Stimulated activated naive CD8-positive, alpha-beta T cell treated with anti-CD3 and anti-CD28 coated beads, Interleukin-15, amount 100 ng/mL, for 72 hours (primary cell): ENCODE measurements at places on chromosomes 5 and 9.

GRCh38 chr5:130966990-130967525 is 198.0 kb downstream of the HINT1 start:
- DNase-seq: no peak

- no peak for DNase-seq
Measured at GRCh38 chr9:122657527-122657926, at the start of gene OR1B1. TSS of gene OR1B1 (minus strand) at chr9:122657627.

DNA sequence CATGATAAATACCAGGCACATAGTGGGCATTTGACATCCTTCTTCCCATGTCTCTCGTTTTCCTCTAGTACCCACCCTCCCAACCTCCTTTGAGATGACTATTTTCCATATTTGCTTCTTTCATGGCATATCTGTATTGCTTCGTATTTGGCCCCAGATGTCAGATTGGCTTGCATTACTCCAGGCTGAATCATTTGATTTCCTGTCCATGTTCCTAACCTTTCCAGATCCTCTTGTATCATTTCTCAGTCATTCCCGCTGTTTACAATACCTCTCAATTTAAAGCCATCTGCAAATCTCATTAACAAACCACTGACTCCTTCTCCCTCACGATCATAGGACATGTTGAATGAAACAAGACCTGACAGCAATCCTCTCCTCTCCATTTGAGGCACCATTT is 19.9 kb downstream of the MTX3 start:
- no peak for DNase-seq

DNA sequence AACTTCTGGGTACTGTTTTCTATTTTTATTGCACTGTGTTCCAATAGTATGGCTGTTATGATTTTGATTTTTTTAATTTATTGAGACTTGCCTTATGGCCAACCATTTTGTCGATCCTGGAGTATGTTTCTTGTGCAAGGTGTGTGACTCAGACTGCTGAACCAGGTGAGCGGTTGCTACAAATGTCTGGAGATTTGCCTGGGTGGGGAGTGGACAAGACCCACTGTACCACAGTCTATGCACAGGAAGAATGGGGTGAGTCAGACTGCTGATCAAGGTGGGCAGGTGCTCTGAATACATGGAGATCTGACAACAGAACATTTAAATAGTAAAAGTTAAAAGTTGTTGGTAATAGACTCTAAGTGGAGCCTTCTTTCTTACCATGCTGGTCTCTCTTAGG is 609.2 kb downstream of the CSNK1G3 start:
- no peak for DNase-seq

DNA sequence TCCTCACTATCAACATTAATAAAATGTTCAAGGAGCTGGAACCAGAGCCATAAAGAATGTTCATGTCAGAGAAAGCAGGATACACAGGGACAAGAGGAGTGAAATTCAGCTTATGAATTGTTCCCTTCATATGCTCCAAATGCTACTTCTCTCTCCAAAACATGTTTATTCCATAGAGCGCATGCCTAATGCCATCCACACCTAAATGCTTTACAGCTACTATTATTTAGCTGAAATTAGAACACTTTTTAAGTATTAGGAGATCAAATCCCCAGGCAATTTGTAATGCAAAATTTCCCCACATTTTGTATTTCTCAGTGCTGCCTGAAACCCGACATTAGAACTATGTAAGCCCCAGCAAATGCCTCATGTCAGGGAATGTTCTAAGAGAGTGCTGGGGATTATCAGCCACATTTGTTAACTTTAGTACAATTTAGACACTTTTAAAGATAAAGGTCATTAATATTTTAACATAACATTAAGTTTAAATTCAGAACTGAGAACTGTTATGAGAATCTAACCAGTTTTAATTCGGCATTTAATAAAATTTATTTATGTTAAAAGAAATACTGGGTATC is 75.5 kb downstream of the PPP2R2B start:
- DNase-seq: no peak

DNA sequence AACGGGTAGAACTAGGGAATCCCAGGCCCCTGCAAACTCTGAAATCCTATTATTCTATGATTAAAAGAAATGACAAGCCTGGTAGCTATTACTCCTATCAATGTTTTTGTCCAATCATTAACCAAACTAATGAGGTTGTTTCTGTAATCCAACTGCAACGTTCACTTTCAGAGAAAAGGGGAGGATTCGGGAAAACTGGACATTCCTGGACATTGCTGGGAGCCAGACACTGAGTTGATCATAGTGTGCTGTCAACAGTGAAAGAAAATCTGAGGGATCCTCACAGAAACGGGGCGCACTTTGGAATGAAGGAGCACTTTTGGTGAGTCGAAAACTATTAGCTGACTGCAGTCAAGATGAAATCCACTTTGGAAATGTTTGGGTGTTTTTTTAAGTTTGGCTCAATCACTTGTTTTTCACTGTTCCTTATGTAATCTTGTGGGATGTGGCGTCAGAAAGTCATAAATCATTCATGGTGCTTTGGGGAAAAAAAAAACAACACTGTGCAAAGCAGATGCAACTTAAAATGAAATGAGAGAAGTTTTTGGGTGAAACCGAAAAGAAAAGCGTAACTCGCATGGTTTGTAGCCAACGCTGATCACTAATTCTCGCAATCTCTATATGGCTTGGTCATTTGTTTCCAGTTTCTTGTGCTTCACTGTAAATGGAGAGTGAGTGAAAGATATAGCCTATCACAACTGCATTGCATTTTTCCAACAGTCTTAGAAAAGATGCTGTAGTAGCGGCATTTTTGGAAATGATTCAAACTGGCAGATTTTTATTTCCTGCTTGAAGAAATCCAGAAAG is 51.2 kb upstream of the ADRA1B start:
- DNase-seq: no peak

- no peak for DNase-seq
Measured at GRCh38 chr9:70091572-70091971, 47.9 kb downstream of the MAMDC2 start.

- DNase-seq: no peak
Measured at GRCh38 chr5:144710637-144711036, 540.0 kb downstream of the KCTD16 start.

GRCh38 chr5:135869935-135870334 is 25.7 kb downstream of the IL9 start:
- DNase-seq: no peak
